ENCODE measurements at places on chromosomes 11 and 22. TPM values are rescaled to one million over a fixed set of nuclear protein-coding genes. Genes with fewer than 3 reads are reported as not detected.

The ZNF70 gene
- 8.0 TPM for total RNA-seq

The TRIM6 gene
- total RNA-seq: 10.1 TPM

The PTGDR2 gene
- total RNA-seq: not detected

The ADAMTS8 gene
- 0.31 TPM for total RNA-seq

The CARNS1 gene
- total RNA-seq: not detected

The CATSPER1 gene
- total RNA-seq: not detected

The CARD10 gene
- 26.0 TPM for total RNA-seq

The RELT gene
- 15.2 TPM for total RNA-seq

The SCGB1C1 gene
- not detected for total RNA-seq

The SMIM38 gene
- not detected for total RNA-seq

The IFTAP gene
- 21.0 TPM for total RNA-seq

The GAS2L1 gene
- total RNA-seq: 33.6 TPM

The MUC5AC gene
- not detected for total RNA-seq

The SCN3B gene
- total RNA-seq: 34.1 TPM

DNA sequence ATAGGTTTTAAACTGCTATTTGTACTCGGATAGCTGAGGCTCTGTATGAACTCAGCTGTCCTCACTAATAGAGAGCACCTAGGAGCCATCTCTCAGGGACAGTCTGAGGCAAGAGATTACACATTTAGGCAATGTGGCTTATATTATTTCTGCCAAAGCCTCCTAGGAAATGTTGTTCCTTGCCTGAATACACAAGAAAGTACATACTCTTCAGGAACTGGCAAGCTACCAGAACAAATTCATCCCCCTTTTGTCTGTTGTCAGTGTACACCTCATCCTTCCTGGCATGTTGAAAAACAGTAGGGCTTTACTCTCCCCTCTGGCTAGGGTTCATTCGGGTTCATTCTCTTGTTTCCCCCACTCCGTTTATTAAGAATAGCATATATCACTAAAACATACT, 615.9 kb upstream of the FAT3 start:
- no peak for DNase-seq

DNA sequence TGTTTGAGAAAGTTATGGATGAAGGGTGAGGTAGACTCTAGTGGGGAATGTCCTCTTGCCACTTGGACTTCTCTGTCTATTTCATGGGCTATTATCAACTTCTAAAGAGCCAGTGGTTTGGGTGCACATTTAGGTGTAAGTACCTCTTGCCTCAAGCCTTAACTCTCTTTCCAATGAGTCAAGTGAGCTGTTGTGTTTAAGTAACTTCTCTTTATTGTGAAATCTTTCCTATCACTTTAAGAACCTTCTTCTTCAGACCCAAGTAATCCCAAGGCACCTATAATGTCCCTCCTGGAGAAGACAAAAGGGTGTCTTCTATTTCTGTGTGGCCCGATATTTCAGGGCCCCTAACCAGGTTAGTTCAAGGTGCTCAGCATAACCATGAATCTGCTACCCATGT, 90.5 kb upstream of the VPREB1 start:
- no peak for DNase-seq

DNA sequence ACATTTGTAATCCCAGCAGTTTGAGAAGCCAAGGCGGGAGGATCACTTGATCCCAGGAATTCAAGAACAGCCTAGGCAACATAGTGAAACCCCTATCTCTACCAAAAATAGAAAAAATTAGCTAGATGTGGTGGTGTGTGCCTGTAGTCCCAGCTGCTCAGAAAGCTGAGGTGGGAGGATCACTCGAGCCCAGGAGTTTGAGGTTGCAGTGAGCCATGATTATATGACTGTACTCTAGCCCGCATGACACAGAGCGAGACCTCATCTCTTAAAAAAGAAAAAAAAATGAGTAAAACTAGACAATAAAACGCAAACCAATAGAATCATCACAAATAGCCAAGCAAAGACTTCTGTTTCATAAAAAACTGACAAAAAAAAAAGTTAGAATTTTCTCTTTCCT, 21.8 kb downstream of the NUCB2 start:
- DNase-seq: no peak

DNA sequence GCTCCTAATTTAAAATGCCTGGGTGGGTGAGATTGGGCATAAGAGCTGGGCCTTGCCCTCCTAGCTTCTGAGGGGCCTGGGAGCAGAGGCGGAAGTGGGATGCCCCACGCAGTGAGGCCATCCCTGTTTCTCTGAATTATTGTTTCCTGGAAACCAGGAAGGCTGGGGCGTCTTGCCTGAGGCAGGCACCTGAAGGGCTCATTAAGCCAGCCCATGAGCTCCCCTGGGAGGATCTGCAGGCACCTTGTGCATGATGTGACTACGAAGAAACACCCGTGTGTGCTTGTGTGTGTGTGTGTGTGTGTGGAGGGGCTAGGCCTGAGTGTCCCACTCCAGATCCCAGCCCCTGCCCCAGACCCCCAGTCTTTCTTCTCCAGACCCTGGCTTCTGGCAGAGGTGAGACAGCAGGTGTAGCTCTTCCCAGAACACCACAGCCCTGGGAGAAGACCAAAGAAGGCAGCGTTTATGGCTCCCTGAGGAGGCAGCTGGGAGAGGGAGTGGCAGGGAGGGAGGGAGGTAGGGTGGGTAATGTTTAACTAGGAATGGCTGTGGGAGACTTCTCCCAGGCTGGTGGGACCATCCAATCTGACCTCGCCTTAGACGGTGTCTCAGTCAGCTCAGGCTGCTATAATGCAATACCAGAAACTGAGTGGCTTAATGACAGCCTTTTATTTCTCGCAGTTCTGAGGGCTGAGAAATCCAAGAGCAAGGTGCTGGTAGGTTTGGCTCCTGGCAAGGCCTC, 2.1 kb upstream of the BATF2 start:
- DNase-seq: no peak

GRCh38 chr22:49099496-49100124, 728.1 kb downstream of the BRD1 start:
- no peak for DNase-seq

DNA sequence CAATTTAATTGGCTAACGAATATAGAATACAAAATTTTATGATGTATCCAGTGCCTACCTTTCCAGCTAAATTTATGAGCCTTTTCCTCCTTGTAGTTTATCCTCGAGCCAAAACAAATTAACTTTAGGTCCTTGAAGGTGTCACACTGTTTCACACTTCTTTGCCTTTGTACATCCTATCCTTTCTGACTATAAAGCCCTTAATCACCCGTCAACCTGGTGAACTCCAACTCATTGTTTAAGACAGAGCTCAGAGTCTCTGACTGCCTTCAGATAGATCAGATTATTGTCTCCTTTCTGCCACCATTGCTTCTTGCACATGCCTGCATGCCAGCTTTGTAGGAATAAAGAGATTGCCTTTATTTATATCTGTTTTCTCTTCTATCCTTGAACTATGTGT, 58.8 kb downstream of the CNTN5 start:
- DNase-seq: no peak

DNA sequence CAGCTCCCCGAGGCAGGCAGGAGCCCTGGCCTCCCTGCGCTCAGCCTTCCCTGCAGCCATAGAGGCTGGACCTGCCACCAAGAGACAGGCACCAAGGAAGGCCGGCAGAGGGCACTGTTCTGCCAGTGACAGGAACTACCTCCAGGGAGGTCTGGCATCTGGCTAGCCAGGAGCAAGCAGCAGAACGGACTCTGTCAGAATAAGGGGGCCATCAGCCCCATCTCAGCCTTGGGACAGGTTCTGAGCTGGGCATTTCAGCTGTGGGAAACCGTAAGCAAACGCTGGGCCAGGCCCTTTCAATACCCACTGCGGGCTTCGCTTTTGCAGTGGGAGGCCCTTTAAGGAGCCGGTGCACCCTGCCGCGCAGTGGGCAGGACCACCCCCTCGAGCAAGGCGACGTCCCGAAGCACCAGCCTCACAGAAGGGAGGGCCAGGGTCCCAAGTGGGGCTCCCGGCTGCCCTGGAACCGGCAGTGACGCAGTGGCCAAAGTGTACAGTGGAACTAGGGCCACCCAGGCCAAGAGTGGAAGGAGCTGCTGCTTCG, 18.2 kb downstream of the IFT27 start:
- DNase-seq: peak; percentile 85

DNA sequence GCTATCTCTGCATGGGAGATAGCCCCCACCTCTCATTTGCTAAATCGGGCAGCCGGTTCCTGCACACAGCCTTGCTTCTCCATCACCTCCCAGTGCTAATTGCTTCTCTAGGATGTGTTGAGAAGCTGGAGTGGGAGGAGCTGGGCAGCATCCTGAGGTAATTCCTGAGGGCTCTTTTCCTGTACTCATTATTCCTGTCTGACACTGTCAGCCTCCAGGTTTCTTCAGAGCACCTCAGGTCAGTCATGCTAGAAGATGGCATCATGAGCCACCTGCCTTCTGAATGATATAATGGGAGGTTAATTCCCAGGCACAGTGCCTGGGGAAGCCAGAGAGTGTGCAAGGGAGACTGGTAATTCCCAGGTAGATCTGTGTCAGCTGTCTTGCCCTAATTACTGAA, 133.0 kb downstream of the RAB38 start:
- DNase-seq: no peak

- no peak for DNase-seq
These were observed 1073.3 kb downstream of the TBC1D22A start for GRCh38 chr22:47835726-47836125.

GRCh38 chr11:117679461-117679860, 117.6 kb downstream of the DSCAML1 start:
- DNase-seq: no peak

- no peak for DNase-seq
These were observed 13.3 kb downstream of the ARHGAP1 start for GRCh38 chr11:46686886-46687795.

GRCh38 chr11:19891022-19891421, 178.4 kb downstream of the NAV2 start:
- DNase-seq: no peak

GRCh38 chr11:102390667-102391465, 43.9 kb downstream of the BIRC2 start:
- peak; percentile 59 for DNase-seq

DNA sequence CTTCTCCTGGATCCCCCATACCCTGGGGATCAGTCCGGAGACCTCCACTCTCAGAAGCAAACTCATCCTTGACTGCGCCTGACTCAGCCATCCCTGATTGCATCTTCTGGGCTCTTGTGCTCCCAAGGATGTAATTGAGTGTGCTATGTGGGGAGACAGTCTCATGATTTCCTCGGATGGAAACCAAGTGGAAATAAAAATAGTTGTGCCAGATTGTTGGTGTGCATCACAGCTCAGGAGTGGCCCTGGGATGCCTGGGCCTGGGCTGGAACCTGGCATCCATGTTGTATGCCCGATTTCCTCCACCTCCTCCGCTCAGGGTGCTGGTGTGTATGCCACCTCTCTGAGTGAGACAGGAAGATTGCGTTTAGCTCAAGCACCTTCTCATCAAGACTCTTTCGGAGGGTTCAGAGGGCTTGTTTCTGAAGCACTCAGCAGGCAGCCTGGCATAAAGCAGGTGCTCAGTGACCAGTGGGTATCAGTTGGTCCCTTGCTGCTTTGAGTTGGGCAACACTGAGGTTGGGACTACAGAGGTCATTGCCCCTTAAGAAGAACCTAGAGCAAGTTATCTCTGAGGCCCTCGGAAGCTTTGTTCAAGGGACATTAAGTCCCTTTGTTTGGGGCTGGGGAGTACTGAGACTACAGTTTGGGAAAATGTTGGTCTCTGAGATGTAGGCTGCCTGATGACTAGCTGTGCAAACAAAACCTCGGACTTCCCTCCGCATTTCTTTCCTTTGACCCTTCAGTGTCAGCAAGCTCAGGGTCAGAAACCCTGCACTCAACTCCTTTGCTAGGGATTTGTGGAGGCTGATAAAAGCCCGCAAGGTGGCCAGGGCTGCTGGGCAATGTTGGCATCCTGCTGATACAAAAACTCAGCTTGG, 24.8 kb upstream of the MICAL2 start:
- no peak for DNase-seq

GRCh38 chr22:42773167-42773566, 52.5 kb upstream of the A4GALT start:
- no peak for DNase-seq

DNA sequence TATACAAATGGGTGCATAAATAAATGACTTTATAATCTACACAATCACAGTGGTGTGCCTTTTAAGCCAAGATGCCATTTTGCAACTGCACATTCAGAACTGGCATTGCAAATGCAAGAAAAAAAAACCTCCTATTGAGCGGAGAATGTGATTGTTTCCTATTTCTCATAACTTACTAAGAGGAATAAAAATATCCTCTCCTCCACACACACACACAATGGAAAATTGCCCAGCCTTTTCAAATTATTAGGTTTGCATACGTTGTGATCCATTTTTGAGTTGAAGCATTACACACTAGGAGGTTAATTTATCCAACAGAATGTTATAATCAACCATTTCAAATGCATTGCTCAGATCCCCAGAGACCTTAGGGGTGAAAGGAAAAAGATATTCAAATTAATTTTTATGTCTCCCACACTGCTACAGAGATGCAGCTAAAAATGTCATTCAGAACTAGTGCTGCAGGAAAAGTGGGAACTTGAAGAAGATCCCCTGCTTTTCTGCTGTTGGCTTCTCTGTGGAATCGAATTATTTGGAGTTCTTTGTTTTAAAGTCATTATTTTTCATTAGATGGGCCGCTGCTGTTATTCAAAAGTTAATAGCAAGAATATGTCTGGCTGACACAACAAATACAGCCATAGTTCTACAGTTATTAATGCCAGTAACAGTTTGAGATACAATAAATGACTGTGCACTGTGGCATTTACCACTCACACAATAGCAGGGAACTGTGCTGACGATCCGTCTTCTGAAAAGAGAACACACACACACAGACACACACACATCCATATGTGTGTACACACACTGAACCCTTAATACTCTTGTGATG, 299.9 kb upstream of the ANO5 start:
- DNase-seq: no peak

GRCh38 chr11:1559111-1559951, 12.7 kb downstream of the DUSP8 start:
- no peak for DNase-seq

GRCh38 chr22:47022475-47022874, 260.0 kb downstream of the TBC1D22A start:
- no peak for DNase-seq

DNA sequence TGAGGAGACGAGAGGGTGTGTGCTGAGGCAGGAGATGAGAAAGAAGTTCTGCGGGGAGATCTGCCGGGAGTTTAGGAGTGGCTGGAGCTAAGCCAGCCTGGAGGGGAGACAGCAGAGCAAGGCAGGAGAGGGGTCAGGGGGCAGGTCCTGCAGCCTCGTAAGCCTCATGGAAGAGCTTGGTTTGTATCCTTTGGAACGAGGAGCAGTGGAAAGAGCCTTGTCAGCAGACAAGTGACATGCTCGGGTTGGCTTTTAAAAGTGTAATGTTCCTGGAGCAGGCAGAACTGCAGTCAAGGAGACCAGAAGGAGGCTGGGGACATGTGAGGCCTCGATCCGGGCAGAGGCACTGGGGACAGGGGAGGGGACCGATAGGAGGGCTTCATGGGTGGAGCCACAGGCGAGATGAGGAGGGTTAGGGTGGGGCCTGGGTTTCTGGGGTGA, 21.4 kb upstream of the TUB start:
- DNase-seq: no peak

- DNase-seq: no peak
These were observed 12.7 kb upstream of the PAX6 start for GRCh38 chr11:31823644-31824331.

- no peak for DNase-seq
These were observed 35.9 kb upstream of the TTC12 start for GRCh38 chr11:113278481-113278880.

GRCh38 chr11:28132548-28132947, 24.4 kb downstream of the METTL15 start:
- no peak for DNase-seq

- peak; percentile 94 for DNase-seq
These were observed at the start of gene TAF10 for GRCh38 chr11:6612213-6613041. TAF10 (minus strand) TSS chr11:6612216; CDS start chr11:6612189, 27 bp downstream.
